ENCODE measurements at places on chromosomes 7 and 10.

GRCh38 chr10:110706690-110707098 lies 62.6 kb downstream of the RBM20 start:
- no peak for DNase-seq

- DNase-seq = no peak
Measured at GRCh38 chr10:12025591-12025990, 17.0 kb downstream of the UPF2 start.

GRCh38 chr7:69756235-69756634 lies 158.0 kb downstream of the AUTS2 start:
- DNase-seq = no peak

GRCh38 chr10:73529089-73529832 lies 33.4 kb upstream of the PPP3CB start:
- no peak for DNase-seq

- DNase-seq = no peak
Measured at GRCh38 chr10:104904753-104905323, 263.7 kb downstream of the SORCS3 start.

DNA sequence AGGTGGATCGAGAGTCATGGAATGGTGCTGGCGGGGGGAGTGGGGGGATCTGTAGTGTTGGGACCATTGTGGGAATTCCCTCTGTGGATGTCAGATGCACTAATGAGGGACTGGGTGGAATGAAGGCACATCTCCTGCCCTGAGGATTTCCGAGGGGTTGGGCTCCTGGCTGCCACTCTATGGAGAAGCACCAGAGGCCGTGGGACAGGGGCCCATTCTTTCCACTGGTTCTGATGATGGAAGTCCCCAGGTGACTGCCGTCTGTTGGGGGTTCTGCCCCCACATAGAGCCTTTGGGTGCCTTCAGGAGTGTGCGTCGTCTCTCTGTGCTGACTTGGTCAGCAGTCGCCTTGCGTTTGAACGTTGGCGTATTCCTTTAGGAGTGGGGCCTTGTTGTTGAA lies 202.9 kb downstream of the GLRX3 start:
- no peak for DNase-seq

DNA sequence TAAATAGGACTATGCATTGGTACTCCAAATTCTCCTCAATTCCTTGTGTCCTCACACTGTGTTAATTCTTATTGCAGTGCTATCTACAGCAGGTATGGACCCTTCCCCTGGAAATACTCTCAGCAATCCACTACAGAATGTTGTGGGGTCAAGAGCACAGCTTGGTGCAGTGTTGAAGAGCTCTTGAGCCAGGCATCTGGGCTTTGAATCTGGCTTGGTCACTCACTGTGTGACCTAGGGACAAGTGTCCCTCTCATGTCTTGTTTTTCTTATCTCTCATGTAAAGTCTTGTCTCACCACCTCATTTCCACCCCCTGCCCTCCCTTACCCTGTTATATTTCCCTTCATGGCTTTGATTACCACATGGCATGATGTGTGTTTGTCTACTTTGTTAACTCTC lies 159.4 kb downstream of the RNLS start:
- DNase-seq = no peak

DNA sequence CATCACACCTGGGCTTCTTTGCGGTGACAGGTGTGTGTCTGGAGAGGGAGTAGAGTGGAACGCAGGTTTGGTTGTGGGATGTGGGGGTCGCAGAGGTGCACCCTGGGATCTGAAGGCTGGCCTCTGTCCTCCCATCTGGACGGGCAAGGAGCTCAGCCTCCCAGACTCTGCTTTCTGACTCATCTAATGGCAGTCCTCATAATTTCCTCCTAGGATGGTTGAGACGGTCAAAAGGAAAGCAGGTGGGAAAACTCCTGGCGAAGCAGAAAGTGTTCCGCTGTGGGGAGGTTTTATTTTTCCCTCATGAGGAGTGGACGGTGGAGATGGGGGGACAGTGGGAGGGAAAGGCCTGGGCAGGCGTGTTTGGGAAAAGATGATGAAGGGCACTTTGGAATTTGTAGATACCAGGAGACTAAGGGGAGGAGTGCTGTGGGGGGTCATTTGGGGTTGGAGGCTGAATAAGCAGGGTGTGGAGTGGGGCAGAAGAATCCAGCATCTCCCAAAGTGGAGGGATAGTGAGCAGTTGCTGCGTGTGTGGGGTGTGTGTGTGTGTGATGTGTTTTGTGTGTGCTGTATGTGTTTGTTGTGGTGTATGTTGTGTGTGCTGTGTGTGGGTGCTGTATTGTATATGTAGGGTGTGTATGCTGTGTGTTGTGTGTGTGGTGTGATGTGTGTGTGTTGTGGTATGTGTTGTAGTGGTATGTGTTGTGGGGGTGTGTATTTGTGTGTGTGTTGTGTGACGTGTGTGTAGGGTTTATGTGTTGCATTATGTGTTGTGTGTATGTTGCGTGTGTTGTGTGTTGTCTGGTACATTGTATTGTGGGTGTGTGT lies 97.2 kb upstream of the PODXL start:
- DNase-seq = no peak

DNA sequence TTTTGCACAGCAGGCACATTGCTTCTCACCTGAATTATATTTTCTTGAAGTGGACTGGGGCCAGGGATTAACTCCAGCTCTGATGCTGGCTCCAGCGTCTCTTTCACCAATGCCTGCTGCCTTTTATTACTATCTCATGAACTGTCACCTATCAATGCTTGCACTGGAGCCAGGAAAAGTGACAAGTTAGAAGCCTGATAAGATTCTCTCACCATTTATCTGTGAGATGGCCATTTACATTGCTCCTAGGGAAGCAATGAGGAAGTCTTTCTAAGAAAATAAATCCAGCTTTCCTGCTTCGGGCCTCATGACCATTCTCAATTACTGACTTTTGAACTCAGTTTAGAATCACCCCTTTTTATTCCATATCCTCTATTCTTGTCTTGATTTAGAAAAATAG lies 48.5 kb upstream of the LRRTM3 start:
- DNase-seq = no peak

DNA sequence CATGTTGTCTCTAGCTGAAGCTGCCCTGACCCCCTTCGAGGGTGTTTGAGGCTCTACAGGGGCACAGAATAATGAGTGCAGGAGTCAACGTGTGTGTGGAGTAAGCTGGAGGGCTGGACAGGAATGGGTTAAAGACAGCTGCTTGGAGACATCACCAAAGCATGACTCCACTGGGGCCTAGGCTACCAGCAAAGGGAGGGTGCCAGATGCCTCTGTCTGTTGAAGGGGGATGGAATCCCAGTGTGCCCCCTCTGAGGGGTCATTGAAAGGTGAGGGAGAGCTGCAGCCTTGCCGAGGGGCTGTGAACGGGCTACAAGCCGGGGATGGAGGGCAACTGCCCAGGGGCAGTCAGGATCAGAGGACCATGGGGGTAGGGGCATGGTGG lies 51.7 kb upstream of the PODXL start:
- DNase-seq = no peak

DNA sequence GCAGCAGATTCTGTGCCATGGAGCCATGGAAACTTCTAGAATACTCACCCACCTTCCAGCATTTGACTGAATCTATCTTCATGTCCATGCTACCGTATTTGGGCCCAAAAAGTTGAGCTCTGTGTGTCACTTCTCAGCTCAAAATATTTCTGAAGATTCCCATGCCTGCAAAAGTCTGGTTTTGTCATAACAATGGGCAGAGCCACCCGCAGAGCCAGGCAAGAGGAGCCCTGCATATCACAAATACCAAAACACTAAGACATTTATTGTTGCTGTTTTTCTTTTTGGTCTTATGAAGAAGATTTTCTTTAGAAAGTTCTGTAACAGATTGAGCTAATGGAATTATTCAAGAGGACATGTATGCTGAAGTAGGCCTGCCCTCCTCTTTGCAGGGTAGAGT lies 68.1 kb downstream of the PRTFDC1 start:
- DNase-seq = no peak

DNA sequence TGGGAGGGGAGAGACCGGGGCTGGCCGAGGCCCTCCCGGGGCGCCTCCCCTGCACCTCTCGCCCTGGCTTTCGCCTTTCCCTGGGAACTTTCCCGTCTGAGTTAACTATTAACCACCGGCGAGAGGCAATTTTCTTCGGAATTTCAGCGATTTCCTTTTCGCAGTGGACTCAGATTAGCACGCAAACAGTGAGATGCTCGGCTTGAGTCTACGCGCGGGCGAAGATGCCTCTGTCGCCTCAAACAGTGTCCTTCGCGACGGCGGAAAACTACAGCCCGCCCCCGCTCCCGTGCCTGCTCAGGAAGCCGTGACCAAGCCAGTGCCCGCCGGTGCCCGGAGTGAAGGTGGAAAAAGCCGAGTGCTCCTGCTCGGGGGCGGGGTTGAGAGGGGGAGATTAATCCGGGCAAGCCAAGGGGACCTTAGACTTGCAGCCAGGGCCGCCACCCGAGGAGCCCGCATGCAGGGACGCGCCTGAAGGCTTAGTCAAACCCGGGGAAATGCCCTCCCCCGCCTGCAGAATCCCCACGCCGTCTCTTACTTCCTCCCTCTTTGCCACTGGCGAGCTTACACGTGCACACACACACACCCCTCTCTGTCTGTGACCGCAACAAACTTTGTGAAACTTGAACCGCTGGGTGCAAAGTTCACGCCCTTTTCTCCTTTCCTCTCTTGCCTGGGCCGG lies 14.5 kb upstream of the PAX2 start:
- DNase-seq = no peak

DNA sequence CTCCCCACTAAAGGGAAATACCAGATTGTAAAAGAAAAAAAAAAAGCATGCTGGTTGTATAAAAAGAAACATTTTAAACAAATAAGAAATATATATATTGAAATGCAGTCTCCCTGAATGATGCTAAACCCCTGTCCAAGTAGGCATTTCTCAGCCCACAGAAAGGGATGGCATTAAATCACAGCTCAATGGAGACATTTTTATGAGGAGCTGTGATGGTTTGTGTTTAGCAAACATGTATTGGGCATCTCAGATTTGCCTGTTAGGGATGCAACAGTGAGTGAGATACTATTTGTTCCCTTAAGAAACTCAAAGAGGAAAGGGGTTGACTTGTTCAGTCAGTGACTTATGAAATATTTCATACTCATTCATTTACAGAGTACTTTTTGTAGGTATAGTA lies 51.5 kb downstream of the KAT6B start:
- no peak for DNase-seq
